Left renal cortex interstitium (tissue), 4 donors: ENCODE measurements at places on chromosomes 11 and 22. TPM values are rescaled to one million over a fixed set of nuclear protein-coding genes. Genes with fewer than 3 reads are reported as not detected.

Gene DBX1
- not detected for polyA plus RNA-seq

DNA sequence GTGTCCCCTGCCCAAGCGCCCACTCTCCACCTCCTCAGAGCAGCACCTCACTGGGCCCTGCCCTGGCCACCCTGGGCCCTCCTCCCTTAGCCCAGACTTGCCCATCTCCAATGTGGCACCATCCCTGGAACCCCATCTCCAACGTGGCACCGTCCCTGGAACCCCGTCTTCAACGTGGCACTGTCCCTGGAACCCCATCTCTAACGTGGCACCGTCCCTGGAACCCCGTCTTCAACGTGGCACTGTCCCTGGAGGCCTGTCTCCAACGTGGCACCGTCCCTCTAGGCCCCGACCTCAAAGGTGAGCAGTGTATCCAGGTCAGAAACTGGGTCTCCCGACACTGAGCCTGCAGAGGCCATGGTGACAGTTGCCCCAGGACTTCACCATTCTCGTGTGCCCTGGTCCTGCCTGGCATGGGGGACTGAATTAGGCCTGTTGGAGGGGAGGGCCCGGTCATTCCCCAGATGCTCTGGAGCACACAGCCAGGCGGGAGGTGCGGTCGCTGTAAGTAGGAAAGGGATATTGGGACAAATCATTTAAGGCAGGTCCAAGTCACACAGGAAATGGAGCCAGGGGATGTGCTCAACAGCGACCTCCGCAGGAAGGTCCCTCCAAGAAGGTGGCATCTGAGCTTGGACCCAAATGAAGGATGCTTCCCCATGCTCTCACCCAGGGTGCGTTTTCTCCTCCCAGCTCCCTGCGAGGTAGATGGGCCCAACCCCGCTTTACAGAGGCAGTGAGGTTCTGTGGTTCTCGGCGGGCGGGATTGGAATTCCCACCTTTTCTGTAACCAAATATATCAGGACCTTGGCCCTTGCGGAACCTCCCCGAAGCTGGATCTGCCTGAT is 2.4 kb upstream of the CTSD start:
- DNase-seq, result no peak

GRCh38 chr11:117641008-117641915 is 155.8 kb downstream of the DSCAML1 start:
- DNase-seq, result no peak

DNA sequence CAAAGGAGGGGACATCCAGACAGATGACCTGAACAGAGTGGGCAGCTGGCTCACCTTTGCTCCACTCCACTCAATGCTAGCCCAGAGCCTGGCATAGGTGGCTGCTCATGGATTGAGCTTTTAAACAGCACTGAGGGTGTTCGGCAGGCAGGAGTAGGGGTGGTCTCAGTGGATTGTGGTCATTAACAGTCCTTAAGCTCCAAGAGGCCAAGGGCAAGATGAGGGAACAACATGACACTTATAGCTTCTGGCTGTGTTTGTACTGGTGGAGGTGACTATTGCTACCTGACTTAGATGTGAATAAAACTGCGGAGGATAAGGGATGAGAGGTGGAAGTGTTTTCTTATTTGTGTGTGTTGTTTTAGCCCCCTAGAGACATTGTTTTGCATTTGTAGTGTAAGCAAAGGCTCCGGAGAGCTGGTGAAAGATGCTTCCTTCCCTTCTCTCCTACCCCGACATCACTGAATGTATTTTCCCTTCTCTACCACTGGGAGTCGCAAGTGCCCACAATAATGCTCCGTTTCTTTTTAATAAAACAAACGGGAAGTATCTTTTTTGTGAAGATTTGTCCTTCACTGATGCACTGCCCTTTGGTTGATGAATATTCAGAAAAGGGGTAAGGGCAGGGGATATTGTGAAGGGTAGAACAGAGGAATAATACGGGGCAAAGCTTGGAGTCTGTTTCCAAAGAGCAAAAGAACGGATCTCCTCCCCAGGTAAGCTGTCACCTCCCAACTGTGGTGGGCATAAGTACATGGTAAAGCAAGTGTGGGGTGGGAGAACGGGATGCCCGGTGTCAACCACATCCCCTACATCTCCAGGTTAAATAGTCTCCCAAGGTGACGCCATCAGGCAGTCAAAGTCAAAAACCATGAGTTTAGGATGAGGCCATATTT is 27.5 kb upstream of the MTNR1B start:
- peak; percentile 3 for DNase-seq

DNA sequence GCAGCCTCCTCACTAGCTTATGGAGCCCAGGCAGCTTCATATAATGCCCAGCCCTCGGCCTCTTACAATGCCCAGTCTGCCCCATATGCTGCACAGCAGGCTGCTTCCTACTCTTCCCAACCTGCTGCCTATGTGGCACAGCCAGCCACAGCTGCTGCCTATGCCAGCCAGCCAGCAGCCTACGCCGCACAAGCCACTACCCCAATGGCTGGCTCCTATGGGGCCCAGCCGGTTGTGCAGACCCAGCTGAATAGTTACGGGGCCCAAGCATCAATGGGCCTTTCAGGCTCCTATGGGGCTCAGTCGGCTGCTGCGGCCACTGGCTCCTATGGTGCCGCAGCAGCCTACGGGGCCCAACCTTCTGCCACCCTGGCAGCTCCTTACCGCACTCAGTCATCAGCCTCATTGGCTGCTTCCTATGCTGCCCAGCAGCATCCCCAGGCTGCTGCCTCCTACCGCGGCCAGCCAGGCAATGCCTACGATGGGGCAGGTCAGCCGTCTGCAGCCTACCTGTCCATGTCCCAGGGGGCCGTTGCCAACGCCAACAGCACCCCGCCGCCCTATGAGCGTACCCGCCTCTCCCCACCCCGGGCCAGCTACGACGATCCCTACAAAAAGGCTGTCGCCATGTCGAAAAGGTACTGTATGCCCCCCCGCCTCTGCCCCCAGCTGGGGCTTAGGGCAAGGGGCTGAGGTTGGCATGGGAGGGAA is 8.8 kb downstream of the RBM14 start:
- DNase-seq, result no peak

- no peak for DNase-seq
Measured at GRCh38 chr11:93039531-93040240, 70.2 kb downstream of the MTNR1B start.

DNA sequence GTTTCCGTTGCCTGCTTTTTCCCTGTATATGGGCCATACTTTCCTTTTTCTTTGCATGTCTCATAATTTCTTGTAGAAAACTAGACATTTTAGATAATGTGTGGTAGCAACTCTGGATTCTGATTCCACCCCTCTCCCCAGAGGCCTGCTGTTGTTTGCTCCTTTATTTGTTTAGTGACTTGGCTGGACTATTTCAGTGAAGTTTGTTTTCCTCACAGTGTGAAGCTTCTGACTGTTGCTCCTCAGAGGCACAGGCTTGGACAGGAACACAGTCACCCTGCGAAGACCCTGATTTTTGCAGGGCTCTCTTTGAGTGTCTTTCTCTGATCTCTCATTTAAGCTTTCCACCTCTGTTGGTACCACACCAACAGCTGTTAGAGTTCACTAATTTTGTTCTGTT is 72.5 kb downstream of the SWAP70 start:
- no peak for DNase-seq

DNA sequence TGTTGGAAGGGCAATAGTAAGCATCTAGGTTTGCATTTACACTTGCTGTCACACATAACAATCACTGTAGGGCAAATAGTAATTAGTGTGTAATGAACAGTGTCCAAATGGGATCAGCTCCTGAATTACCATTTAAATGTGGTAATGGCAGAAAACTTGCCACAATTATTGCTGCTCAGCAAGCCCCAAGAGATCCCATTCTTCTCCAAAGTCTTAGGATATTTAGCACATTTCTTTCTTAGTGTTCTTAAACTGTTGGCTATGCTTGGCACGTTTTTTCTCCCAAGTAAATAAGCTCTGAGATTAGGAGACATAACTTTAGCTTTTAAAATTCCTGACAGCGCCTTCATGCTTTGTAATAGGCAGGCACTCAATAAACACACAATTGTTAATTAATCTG is 1037.0 kb downstream of the DLG2 start:
- no peak for DNase-seq
